ENCODE measurements at places on chromosomes 3 and 15.

DNA sequence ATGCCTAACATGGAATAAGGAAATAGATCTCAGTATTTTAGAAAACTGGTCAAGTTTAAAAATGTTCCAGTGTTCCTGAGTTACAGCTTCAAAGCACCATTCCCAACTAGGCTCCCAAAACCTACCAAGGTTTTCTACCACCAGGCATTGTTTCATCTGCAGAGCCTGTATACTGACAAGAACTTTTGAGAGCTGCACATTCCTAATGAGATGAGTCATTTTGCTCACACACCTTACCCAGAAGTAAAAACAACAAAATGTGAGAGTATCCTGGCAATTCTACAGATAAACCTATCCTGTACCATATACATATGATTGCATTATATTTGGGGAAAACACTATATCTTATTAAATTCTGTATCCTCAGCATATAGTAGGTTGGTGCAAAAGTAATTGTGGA lies 90.7 kb downstream of the ATP8B4 start:
- no peak for DNase-seq

- DNase-seq = peak; percentile 23
These were observed 23.1 kb upstream of the MTHFS start for GRCh38 chr15:79919749-79920511.

- no peak for DNase-seq
These were observed 420.6 kb downstream of the MECOM start for GRCh38 chr3:169242708-169243513.

DNA sequence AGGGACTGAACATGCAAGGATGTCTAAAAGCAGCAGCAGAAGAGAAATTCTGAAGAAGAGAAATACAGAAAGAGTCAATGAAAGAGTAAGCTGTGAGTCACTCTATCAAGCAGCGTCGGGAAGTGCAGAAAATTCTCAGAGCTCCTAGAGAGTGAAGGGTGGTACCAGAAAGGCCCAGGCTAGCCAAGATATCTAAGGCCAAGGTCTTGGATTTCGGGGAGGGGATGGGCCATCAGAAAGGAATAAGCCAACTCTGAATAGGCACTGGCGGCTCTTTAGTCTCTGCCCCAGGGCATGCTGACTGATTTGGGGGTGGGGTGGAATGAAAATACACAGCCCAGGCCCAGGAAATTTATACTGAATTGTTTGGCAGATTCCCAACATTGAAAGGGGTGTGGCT lies 70.8 kb downstream of the GPR156 start:
- no peak for DNase-seq

DNA sequence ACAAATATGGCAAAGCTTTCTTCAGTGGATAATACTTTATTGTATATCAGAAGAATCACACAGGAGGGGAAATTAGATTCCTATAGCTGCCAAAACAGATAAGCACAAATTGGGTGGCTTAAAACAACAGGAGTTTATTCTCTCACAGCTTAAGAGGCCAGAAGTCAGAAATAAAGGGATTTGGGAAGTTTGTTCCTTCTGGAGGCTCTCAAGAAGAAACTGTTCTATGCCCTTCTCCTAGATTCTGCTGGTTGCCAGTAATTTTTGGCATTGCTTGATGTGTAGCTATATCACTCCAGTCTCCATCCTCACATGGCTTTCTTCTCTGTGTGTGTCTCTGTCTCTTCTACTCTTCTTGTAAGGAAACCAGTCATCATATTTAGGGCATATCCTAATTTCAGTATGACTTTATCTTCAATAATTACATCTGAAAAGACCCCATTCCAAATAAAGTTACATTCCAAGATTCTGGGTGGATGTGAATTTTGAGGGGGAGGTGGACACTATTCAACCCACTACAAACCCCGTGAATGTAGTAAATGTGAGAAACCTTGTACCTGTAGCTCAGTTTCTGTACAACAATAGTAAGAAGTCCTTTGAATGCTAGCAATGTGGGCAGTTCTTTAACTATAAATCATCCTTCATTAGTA lies 22.2 kb upstream of the WNT7A start:
- no peak for DNase-seq

DNA sequence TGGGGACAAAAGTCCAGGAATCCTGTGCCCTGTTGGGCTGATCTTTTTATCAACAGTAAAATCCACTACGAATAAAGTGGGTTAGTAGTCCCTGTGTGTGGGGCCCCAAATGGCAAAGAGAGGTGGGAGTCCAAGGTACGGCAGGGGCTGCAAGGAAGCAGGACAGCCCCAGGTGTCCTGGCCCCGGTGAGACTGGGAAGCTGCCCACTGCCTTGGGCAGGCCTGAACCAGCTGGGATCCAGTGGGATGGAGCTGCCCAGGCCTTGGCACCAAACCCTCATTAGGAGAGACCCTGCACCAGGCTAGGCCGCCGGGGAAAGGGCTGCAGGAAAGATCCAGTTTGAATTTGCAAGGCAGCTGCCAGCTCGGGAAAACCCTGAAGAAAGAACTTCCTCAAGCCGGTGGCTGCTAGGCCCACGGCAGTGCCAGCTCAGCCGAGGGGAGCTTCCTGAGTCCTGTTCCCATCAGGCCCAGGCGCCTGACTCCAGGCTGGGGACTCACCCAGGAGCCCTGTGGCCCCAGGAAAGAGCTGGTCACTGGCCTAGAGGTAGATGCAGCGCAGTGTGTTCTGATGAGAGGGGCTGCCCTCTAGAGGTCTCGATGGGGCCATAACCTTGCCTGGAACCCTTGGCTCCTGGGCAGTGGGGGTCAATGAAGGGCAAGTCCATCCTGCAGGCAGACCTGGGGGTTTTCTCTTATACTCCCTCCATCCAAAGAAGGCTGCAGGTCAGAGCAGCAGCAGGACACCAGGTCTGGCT lies 14.4 kb upstream of the GNAI2 start:
- no peak for DNase-seq

GRCh38 chr3:146598535-146598934 lies 6.6 kb downstream of the PLSCR5 start:
- no peak for DNase-seq

- DNase-seq = no peak
These were observed 50.8 kb upstream of the MUC13 start for GRCh38 chr3:124985349-124985748.

- DNase-seq = no peak
These were observed 378.2 kb upstream of the AZI2 start for GRCh38 chr3:28726840-28727239.

- DNase-seq = no peak
These were observed 349.7 kb upstream of the SUCLG2 start for GRCh38 chr3:68004091-68004490.

DNA sequence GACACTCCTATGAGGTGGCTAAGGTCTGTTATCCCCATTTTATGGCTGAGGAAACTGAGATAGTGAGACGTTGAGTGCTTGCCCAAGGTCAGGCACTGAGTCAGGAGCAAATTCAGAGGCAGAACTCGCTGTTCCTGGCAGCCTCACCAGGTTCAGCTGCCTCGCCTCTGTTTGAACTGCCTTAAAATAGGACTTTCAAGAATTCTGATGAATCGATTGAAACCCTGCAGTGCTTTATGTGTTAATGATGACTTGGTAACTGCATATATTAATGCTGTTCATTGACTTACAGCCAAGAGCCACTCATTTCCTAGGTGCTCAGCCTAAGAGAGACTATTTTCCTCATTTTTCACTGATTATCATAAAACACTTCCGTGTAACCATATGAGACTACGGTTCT lies 79.5 kb upstream of the BHLHE40 start:
- no peak for DNase-seq

- no peak for DNase-seq
These were observed 22.6 kb downstream of the CCDC191 start for GRCh38 chr3:114033721-114034120.

DNA sequence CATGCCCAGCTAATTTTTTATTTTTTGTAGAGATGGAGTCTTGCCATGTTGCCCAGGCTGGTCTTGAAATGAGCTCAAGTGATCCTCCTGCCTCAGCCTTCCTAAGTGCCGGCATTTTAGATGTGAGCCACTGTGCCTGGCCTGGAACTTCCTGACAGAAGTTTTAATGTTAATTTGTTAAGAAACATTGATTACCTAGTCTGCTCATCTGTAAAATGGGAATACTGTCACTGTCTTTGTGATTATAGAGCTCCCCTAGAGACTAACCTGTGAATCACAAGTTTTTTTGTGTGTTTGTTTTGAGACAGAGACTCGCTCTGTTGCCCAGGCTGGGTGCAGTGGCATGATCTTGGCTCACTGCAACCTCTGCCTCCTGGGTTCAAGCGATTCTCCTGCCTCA lies 4.3 kb upstream of the EIF3J start:
- DNase-seq = no peak

- DNase-seq = no peak
These were observed 161.3 kb downstream of the KLF13 start for GRCh38 chr15:31487811-31488436.

DNA sequence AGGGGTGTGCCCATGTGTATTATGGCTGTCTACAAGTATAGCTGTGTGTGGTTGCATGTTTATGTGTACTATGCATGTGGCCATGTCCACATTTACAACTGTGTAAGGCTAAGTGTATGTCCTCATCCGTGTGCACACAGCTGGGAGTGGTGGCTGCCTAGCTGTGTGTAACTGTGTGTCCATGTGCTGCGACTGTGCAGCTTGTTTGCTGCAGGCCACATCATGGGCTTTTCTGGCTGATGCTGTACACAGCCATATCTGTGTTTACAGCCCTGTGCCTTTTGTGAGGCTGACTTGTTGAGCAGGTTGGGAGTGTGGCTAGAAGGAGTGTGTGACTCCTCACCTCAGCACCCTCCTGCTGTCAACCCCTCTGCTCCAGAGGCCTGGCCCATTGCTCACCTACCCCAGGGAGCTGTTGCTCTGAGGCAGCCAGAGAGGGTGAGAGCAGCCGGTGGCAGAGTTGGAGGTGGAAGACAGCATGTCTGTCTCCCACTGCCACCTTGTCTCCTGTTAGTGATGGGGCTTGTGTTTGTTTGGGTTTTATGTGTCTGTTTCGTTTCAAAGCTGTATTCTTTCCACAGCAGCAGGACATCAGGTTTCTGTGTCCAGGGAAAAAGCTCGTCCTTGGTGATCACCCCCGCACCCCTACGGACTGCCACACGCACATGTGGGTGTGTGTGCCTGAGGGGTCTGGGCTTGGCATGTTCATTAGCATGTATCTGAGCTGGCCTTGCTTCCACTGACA lies 1.4 kb upstream of the GRM2 start:
- DNase-seq = no peak

DNA sequence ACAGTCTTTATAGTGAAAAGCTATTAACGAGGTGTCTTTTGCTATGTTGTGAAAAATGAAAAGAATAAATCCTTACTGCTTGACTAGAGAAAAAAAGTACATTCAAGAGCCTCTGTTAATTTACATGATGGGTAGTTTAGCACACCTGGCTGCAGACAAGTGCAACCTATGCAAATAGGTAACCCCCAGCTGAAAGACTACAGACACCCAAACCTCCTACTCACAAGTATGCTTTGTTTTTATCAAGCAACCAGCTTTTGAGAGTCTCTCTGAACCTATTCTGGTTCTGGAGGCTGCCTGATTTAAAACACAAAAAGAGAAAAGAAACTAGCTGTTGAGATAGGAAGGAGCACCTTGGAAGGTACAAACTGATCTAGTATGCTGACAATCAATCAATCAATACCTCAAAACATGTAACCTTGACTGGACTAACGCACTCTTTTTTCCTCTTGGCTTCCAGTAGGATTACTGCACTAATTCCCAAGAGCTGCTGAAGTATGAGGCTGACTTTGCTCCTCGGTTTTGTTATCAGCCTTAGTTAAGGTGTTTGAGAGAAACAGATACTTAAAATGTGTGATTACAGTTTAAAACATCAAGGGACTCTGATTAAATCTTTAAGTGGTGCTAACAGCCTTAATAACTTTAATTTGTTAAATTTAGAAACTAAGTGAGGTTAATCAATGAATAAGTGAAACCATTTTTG lies 63.6 kb downstream of the OSBPL10 start:
- DNase-seq = no peak

GRCh38 chr15:97718509-97718908 lies 242.0 kb upstream of the ARRDC4 start:
- no peak for DNase-seq

DNA sequence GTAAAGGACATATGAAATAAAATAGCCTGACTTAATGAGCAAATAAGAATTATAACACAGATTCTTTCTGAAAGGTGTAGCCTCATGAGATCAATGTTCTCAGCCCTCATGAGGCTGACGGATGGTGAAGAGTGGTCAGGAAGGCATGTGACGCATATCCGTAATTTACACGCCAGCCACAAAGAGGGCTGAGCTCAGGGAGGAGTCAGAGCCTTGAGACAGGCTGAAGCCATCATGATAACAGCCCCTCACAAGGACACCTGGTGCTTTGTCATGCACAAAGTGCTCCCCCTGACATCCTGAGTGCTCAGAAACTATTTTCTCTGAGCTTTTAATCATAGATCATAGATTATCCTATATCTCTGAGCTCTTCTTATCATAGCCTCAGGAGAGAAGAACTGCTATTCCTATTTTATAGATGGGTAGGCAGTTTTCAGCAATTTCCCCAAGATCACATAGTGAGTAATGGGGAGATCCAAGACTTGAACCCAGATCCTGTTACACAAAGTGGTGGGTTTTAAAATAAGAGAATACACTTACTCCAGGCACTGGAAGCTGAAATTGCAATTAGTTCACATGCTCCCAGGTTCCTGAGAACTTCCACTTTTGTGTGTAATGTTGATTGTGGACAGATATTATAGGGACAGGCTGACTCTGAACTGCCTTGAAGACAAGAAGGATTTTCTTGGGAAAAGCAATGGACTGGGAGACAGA lies 267.1 kb downstream of the RPLP1 start:
- peak; percentile 17 for DNase-seq

DNA sequence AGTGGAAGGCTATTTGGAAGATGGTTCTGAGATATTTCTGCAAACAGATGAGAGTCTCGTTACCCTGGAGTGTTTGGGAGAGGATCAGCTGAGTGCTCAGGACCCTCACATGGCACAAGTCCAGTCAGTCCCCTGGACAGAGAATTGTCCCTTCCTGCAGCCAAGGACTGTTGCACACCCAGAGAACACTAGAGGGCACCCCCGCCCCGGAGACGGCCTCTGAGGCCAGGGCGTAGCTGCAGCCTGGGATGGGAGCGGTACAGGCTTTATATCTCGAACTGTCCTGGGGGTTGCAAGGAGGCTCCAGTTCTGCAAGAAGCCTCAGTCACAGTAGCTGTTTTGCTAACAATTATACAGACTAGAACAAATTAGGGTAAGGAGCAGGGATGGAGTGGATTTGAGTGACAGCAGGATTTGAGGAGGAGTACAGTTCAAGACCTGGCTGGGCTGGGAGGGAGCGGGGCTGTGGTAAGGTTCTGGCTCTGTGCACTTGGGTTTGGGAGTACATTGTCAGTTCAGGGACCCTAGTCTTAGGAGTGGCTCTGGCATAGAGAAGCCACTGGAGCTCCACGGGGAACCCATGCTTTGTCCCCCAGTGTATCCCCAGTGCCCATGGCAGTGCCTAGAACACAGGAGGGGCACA lies 67.6 kb upstream of the HACD2 start:
- DNase-seq = no peak

- DNase-seq = no peak
These were observed 338.5 kb upstream of the PPP2R3A start for GRCh38 chr3:135627057-135627456.

GRCh38 chr3:126356373-126357264 lies 589 bp downstream of the KLF15 start:
- peak; percentile 15 for DNase-seq

Measured in stimulated activated naive CD4-positive, alpha-beta T cell (primary cell).